ENCODE measurements at places on chromosomes 11 and 22. TPM values are rescaled to one million over a fixed set of nuclear protein-coding genes. Genes with fewer than 3 reads are reported as not detected.

Gene USP2
- total RNA-seq: 0.58 TPM

Gene PACSIN3
- 4.1 TPM for total RNA-seq

Gene PHLDA2
- 3.7 TPM for total RNA-seq

DNA sequence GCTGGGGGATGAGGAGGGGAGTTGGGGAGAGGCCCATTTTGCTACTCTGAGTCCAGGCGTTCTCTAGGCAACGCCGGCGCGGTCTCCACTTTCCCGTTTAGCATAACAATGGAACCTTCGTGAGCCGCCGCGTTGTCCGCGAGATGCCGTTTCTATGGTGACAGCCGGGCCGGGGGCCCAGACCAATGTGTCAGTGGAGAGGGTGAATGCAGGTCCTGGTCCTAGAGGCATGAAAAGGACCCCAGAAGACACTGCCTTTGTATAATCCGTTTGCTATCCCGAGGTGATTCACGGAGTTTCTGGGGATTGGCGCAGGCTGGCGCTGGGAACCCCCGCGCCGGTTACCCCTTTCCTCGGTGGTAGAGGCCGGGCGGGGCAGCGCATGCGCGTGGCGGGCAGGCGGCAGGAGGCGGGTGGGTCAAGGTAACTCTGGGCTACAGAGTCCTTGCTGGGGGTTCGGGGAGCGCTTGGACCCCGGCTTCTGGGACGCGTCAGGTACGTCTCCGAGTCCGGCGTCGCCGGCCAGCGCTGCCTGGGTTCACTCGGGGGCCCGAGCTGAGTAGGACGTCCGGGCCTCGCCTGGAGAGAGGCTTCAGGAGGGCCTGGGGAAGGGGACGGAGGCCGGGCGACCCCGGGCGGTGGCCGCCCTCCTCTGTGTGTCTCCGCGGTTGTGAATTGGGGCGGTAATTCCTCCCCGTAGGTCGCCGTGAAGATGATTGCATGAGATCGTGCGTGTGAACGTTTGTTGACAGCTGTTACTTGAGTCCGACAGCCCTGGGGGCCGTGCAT is at the start of the genes CBY1 and FAM227A:
CBY1 (plus strand) TSS at position 383 of the 789 bp plus-strand sequence. CDS start 11,417 bp downstream, outside the sequence.
FAM227A (minus strand) TSS at position 137 of the 789 bp plus-strand sequence. CDS start 6,224 bp downstream, outside the sequence.
- H3K27ac ChIP-seq: peak within 1 kb of the TSS; percentile 93
- DNase-seq: peak; percentile 89
- H3K36me3 ChIP-seq: no peaks in the 10 kb centered on the region
- H3K4me3 ChIP-seq: peak within 1 kb of the TSS; percentile 79

DNA sequence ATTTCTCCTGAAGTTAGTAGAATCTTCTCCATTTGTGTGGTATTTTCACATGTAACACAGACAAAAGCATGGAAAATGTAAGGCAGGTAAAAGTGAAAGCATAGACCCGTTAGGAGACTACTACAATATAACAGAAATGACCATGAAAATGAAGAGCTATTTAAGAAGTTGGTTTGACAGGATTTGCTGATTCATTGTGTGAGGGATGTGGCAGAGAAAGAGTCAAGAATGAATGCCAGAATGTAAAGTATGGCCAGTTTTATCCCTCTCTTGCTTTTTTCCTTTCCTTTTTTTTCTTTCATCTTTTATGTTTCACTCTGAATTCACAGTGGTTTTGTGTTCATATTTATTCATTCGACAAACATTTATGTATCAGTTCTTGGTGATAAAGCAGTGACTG is 115.9 kb downstream of the ARFGAP2 start:
- peaks cover 17% of the 10 kb centered on the region for H3K36me3 ChIP-seq
- no peak for DNase-seq
- H3K27ac ChIP-seq: no peak overlapping the region
- H3K27me3 ChIP-seq: no peaks in the 10 kb centered on the region
- no peak overlapping the region for H3K4me3 ChIP-seq

GRCh38 chr11:67032830-67033551 is 10.1 kb downstream of the SYT12 start:
- no peak overlapping the region for H3K4me3 ChIP-seq
- H3K36me3 ChIP-seq: no peaks in the 10 kb centered on the region
- H3K27me3 ChIP-seq: peaks cover 26% of the 10 kb centered on the region
- no peaks in the 10 kb centered on the region for H3K4me1 ChIP-seq

GRCh38 chr11:119461229-119461963 is 38.4 kb upstream of the THY1 start:
- no peak overlapping the region for H3K4me3 ChIP-seq
- peaks cover 36% of the 10 kb centered on the region for H3K27me3 ChIP-seq
- H3K4me1 ChIP-seq: no peaks in the 10 kb centered on the region
- no peak for DNase-seq
- no peak overlapping the region for H3K27ac ChIP-seq

DNA sequence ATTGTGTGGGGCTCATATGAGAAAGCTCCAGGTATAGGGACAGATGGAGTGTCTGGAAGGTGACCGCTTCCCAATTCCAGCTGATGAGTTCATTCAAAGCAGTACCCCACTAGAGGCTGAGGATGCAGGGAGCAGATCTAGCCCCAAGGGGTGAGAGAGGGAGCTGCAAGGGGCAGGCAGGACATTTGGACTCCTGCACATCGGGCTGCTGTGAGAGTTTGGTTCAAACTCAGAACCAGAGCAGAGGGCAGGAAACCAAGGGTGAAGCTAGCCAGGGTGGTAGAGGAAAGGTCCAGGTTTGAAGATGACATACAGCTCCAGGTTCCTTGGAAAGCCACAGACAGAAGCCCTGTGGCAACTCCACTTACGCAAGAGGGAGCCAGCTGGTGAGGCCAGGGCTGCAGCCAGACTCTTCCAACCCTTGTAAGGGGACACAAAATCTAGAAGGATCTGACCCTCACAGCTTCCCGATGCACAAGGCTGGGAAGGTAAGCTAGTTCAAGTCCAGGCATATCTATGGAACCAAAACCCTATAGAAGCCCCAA is 1.9 kb downstream of the CSNK2A3 start:
- no peak overlapping the region for H3K4me3 ChIP-seq
- H3K27ac ChIP-seq: no peak overlapping the region
- H3K27me3 ChIP-seq: peaks cover 5% of the 10 kb centered on the region
- no peak for DNase-seq
- no peaks in the 10 kb centered on the region for H3K36me3 ChIP-seq

DNA sequence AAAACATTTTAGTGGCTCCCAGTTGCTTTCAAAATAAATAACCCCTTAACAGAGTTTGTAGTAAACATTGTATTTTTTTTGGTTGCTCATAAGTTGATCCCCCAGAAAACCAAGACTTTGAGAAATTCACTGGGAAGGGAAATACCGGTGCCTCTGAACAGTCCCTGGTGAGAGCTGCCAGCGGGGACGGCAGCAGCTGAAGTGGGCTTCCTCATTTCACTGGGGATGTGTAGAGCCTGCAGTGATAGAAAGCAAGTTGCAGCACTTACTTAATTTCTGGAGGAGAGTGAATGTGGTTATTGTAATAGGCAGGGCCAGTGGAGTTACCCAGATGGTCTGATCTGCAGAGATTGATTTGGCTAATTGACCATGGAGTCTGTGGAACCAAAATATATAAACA is 18.6 kb upstream of the MCHR1 start:
- no peaks in the 10 kb centered on the region for H3K4me1 ChIP-seq
- no peak for DNase-seq
- H3K4me3 ChIP-seq: no peak overlapping the region
- H3K36me3 ChIP-seq: no peaks in the 10 kb centered on the region
- H3K27me3 ChIP-seq: no peaks in the 10 kb centered on the region

- no peaks in the 10 kb centered on the region for H3K36me3 ChIP-seq
- no peak overlapping the region for H3K27ac ChIP-seq
- no peak overlapping the region for H3K4me3 ChIP-seq
- peaks cover 7% of the 10 kb centered on the region for H3K4me1 ChIP-seq
- no peak for DNase-seq
Observed at GRCh38 chr22:28874061-28874460, 9.3 kb upstream of the ZNRF3 start.

GRCh38 chr22:36419177-36419911 is 31.6 kb upstream of the MYH9 start:
- H3K4me1 ChIP-seq: peaks cover 18% of the 10 kb centered on the region
- no peaks in the 10 kb centered on the region for H3K27me3 ChIP-seq
- H3K27ac ChIP-seq: peak overlapping the region; percentile 79
- peak overlapping the region; percentile 35 for H3K4me3 ChIP-seq
- H3K36me3 ChIP-seq: no peaks in the 10 kb centered on the region
